ENCODE measurements at places on chromosomes 4 and X.

- no peak for DNase-seq
Observed at GRCh38 chr4:8657381-8658088, 65.0 kb downstream of the CPZ start.

GRCh38 chrX:103503163-103503852 lies 16.0 kb downstream of the RAB40A start:
- DNase-seq: no peak

GRCh38 chr4:11535333-11535732 lies 106.6 kb upstream of the HS3ST1 start:
- DNase-seq: no peak

DNA sequence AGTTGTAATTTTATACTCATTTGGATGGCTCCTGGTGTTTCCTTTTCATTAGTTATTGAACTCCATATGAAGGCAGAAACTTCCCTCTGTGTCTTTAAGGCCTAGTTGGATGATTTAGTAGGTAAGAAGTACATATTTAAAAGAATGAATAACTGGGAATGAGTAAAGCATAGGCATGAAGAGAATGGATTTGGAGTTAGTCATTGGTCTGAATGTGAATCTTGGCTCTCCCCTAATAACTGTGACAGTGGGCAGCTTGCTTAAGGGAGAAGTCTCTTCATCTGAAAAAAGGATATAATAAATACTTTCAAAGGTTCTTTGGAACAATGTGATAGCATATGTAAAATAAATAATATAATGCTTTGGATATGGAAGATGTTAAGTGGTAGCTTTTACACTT lies 13.2 kb downstream of the SNX25 start:
- no peak for DNase-seq
